Cardiac fibroblast (primary cell): ENCODE measurements at places on chromosomes 2 and 18.

GRCh38 chr2:56102866-56103265, 80.9 kb upstream of the CCDC85A start:
- DNase-seq: peak; percentile 81

DNA sequence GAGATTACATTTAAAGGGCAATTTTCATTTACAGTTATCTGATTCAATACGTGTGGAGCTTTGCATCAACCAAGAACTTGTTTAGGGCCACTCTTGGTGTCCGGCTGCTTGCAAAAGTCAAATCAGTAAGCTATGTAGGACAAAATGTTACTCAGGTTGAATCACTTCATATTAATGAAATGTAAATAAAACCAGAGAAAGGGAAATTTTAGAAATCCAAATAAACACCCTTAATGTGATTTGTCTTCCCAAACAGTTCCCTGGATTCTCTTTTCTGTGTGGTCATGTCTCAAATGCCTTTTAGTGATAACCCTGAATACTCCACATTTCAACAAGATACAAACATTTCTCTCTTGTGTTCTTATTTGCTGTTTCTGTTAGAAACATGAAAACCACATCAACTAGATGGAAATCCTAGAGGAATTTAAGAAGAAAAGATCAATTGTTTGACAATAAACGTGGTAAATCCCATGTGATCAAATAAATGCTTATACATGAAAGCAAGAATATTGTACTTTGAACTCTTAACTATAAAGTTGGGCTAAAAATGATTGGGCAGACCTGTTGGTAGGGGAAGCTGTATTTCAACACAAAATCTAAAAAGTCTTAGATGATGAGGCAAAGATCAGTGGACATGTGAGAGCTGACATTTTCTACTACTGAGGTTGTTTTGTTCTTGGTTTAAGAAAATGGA, 101.3 kb downstream of the CDC42EP3 start:
- DNase-seq: peak; percentile 60

DNA sequence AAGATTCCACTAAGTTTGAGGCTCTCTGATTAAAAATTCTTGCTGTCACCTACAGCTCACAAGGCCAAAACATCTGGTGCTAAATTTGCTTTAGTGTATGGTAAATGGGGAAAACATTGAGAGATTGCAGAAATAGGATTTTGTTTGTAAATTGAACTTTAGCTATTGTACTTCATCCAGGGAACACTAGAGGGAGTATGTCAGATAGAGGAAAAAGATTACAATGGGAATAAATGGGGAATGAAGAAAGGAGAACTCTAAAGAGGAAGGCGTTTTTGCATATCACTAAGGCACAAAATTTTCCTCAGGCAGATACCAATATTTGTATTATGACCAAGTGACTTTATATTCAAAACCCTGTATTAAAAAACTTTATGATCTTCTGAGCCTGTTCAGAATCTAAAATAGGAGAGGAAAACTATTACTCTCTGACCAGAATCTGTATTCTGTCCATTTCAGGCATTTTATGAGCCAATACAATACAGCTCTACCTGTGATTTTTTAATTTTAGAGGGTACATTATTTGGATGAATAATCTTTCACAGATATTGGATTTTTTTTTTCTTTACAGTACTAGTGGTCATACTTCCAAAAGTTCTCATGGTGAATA, 52.3 kb upstream of the ITGB6 start:
- peak; percentile 60 for DNase-seq

GRCh38 chr18:73093687-73094250, 226.0 kb upstream of the NETO1 start:
- DNase-seq: no peak

GRCh38 chr2:64394153-64394552, 59.8 kb upstream of the LGALSL start:
- no peak for DNase-seq

DNA sequence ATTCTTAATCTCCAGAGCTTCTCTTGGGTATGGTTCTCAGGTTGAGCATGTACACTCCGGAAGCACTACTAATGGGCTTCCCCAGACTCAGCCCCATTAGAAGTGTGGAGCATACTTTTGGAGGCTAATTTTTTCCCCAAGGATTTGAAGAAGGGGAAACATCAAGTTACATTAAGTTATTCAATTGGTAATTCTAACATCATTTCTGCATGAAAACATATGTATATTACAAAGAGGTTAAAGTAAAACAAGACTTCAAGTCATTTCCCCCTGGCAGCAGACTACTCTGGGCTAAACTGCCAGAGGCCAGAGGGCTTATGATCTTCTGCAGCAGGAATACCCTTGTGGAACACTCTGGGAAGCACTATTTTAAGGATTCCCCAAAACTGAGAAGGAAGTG, 227.7 kb upstream of the STK17B start:
- DNase-seq: no peak

DNA sequence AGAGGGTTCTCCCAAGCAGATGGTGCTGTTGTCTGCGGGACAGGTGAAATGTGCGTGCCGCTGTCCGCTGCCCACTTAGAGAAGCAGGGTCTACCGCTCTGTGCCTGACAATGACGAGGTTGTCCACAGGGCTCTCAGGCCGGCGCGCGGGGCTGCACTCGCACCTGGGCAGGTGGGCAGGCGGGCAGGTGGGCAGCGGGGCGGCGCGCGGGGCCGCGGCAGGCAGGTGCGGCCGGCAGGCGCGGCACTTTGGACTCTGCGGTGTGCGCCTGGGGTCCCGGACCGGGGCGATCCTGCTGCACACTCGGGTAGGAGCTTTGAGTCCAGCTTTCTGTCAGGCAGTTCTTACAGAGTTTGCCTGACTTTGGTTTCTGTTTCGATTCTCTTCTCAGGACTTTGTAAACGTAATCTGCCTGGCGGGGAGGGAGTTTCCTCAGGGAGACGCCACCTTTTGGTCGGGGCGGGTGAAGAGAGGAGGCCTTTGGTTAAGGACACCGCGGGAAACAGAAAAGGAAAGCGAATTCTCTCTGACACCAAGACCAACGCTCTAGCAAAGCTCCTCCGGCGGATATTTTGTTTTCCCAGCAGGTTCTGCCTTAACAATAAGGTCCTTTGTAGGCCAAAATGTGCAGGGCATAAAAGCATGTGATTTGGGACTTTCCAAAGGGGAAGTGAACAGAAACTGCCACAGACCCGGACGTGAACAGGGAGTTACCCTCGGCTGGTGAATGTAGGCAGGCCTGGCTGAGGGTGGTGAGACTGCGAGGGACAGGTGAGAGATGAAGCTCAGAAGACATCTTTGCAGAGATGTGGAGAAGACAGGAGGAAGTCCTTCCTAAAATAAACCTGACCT, at the start of gene IFIH1:
TSS of gene IFIH1 (minus strand) at position 357 of the 853 bp plus-strand sequence. CDS start 377 bp downstream, outside the sequence.
- DNase-seq: peak; percentile 90

- DNase-seq: no peak
Observed at GRCh38 chr18:41042866-41043265, 912.2 kb upstream of the PIK3C3 start.

DNA sequence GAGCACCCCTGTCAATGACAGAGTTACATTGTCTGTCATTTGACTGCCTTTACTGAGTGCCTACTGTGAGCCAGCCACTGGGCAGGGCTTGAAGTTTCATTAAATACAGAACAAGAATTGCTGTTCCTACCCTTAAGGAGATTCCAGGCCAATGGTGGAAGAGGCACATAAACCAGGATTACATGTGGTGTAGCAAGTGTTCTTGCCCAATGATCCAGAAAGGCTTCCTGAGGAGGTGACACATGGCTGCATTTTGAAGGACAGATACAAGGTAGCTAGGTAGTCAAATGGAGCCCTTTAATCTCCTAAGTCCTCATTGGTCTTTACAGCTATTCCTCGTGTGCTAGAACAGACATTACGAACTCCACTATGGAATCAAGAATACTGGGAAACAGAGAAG, 312.7 kb downstream of the ETAA1 start:
- no peak for DNase-seq

- DNase-seq: peak; percentile 17
Observed at GRCh38 chr2:134348239-134348638, 94.4 kb downstream of the MGAT5 start.

DNA sequence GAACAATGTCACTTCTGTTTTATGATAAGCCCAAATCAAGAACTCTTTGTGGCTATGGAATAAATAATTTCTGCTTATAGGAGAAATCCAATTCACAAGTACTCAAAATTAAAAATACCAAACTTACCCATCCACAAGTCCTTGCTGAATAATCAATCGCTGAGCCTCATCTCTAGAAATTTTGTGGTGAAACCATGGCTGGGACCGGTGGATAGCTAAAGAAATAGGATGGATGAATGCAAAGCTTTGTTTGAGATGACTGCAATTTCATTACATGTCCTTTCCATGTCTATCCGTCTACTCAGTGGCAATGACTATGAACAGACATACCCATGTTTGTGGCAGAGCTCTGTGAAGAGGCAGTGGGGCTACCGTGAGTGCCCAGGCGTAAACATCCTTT, 124.4 kb downstream of the GRB14 start:
- DNase-seq: no peak

DNA sequence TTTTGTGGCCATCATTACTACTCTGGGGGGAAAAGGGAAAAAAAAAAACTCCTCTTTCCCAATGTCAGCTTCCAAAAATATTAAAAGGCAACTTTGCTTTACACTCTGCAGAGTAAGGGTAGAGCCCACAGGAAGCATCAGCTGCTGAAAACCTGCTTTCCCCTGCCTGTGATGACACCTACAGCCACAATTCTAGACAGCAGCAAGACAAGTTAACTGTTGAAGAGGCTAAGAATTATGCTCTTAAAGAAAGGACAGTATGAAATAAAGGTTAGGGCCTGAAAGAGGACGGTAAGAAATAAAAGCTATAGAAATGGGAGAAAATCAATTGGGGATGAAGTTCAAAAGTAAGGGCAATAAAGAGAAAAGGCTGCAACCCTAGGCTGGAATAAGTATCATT, 3.0 kb downstream of the PDE11A start:
- DNase-seq: no peak

DNA sequence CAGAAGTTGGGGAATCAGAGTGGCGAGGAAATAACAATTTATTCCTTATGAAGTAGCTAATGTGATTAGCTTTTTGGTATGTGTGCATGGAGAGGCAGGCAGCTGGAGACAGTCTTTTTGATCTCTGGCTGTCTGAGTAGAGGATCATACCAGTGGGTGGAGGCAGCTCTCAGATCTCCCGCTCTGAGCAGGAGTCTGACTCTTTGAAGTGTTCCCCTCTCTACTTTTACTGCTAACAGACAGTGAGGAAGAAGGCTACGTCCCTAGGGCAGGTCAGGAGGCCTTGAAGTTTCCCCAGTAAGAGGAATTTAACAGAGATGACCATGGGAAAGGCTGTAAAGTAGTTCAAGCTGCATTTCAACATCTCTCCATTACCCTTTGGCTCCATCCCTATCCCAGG, 111.9 kb upstream of the REG3A start:
- no peak for DNase-seq

DNA sequence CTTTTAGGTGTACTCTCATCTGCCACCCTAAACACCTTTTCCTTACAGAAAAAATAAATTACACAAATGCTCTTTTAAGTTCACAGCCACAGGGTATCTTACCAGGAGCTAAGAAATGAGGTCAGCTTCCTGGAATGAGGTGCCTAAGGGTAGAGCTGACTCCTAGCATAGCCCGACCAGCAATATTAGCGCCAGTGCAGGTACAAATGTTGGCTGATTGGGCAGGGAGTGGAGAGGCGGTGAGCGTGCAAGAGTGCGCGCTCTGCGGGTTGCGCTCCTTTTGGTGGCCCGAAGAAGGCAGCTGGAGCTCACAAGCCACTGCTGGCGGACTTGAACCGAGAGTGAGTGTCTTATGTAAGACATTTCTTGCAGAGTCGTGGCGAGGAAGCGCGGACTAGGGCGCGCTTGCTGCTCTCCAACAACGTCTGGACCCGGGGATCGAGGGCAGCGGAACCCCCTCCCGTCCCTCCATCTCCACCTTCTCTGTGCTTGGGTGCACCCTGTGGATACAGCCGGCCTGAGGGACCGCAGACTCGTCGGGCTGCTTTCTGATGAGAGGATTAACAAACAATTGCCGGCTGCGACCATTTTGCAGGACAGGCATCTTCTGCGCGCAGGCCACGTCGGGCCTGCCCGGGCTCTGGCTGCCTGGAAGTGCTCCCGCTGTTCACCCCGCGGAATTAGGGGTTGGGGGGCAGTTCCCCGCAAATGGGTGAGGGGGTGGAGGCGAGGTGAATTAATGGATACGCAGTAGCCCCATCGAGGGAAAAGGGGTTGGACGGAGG, 17.3 kb downstream of the BOLA3 start:
- no peak for DNase-seq

DNA sequence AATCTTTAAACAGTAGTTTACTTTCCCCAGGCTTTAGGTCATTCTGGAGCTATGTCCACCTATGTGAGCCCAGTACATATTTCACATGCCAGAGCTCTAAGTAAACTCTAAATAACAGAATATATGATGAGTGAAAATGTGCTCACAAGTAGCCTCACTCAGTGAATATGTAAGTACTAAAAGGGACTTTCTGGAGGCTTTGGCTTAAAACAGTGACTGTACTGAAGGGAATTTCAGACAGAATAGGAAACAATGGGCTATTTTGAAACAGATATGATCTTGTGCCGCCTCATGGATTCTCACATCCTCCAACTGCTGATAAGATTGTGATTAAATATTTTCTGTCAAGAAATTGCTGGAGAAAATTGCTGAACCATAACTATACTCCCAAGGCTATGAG, 747.9 kb downstream of the SOCS6 start:
- peak; percentile 71 for DNase-seq

GRCh38 chr2:189595417-189595816, 14.8 kb upstream of the SLC40A1 start:
- no peak for DNase-seq

- DNase-seq: peak; percentile 57
Observed at GRCh38 chr2:235607546-235608199, 113.8 kb downstream of the AGAP1 start.

GRCh38 chr2:108560241-108560811, 26.1 kb downstream of the LIMS1 start:
- DNase-seq: no peak

- DNase-seq: no peak
Observed at GRCh38 chr2:131030478-131030971, 62.7 kb downstream of the FAM168B start.

GRCh38 chr18:62937065-62937464, 221.7 kb downstream of the PHLPP1 start:
- peak; percentile 55 for DNase-seq

DNA sequence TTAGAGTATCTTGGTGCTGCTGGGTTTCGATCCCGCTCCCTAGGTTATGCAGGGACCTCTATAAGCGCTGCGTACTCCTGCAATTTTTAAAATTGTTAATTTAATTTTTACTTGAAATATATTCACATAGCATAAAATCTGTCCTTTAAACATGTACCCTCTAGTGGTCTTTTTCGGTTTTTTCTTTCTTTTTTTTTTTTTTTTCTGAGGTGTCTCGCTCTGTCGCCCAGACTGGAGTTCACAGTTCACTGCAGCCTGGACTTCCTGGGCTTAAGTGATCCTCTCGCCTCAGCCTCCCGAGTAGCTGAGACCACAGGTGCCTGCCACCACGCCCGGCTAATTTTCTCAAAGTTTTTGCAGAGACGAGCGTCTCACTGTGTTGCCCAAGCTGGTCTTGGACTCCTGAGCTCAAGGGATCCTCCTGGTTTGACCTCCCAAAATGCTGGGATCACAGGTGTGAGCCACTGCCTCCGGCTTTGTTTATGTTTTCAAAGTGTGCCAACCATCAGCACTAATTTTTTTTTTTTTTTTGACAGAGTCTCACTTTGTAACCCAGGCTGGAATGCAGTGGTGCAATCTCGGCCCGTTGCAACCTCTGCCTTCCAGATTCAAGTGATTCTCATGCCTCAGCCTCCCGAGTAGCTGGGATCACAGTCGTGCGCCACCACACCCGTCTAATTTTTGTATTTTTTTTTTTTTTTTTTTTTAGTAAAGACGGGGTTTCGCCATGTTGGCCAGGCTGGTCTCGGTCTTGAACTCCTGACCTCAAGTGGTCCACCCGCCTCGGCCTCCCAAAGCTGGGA, 585 bp upstream of the MOB1A start:
- DNase-seq: no peak
